ENCODE measurements at places on chromosomes 4 and X. TPM values are rescaled to one million over a fixed set of nuclear protein-coding genes. Genes with fewer than 3 reads are reported as not detected.

DNA sequence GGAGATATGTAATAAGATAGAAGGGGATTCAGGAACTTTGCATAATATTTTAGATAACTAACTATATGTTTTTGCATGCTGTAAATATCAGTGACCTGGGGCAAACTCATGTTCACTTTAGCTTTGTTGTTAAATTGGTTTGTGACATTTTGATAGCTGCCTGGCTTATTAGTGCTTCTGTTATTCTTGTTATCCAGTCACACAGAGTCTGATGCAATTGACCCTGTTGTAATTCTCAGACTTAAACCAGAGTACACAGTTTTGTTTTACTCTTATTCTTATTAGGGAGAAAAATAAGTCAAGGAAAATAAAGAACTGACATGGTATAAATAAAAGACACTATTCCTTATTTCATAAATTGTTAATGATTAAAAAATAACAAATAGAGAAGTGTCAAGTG, 516.7 kb upstream of the SLIT2 start:
- no peak for DNase-seq

DNA sequence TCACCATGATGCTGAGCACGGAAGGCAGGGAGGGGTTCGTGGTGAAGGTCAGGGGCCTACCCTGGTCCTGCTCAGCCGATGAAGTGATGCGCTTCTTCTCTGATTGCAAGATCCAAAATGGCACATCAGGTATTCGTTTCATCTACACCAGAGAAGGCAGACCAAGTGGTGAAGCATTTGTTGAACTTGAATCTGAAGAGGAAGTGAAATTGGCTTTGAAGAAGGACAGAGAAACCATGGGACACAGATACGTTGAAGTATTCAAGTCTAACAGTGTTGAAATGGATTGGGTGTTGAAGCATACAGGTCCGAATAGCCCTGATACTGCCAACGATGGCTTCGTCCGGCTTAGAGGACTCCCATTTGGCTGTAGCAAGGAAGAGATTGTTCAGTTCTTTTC, 4.0 kb downstream of the HNRNPH2 start:
- no peak for DNase-seq

- DNase-seq = no peak
Measured at GRCh38 chr4:68184923-68185322, 55.3 kb upstream of the TMPRSS11F start.

CXorf49 gene
- total RNA-seq = not detected

- no peak for DNase-seq
Measured at GRCh38 chr4:66034671-66035070, 364.4 kb upstream of the EPHA5 start.

DNA sequence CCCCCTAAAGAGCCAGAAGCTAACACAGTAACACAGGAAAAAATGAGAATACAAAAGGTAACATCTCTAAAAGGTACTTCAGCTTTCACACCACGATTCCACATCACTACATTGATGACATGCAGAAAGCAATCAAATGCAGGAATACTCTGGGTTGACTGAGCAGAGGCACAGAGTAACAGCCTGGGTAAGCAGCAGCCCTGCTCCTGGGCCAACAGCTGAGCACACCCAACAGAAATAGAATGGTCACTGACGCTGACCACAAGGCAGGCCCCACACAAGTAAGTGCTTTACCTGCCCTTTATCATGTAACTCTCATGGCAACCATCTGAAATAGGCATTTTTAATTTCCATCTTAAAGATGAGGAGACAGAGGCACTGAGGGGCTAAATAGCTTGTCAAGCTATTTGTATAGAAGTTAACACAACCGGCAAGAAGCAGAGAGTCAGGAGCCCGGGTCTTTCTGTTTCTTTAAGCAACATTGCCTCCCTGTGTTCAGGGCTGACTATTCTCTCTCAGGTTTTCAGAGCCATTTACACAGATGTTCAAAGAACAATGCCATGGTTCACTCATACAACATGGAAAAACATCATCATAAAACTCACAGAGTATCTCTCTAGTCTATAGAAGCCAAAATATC, 168.9 kb downstream of the ZNF674 start:
- DNase-seq = peak; percentile 57

GABRE gene
- 16.9 TPM for total RNA-seq

DNA sequence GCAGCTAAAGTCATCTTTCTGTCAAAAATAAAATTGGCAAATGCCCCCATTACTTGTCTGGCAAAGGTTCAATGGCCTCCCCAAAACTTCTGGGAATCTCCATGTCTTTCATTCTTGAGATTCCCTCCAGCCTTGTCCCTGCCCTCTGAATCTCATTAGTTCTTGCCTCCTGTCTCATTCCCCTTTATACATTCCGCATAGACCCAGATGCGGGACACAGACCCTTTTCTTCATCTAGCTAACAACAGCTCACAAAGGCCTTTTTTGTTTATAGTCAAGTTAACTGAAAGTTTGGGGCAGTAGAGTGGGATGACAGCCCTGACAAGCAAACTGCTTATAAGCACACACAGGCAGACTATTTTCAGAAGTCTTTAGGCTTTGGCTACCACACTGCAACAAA, 306.1 kb upstream of the FAM241A start:
- no peak for DNase-seq

FAM241A gene
- total RNA-seq = 2.3 TPM

DNA sequence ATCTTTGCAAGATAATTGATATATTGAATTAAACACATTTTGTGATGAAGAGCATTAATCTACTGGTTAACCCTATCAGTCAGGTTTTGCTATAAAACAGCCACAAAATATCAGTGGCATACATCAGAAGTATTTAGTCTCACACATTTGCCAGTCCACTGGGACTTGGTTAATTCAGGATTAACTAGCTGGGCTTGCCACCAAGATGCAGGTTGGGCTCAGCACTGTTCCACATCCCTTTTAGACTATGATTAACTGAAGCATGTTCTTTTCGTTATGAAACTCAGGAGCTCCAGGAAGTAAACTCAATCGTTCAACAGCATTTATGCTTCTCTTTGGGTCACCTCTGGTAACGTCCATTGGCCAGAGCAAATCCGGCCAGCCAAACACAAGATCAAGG, 538.1 kb upstream of the HS3ST1 start:
- DNase-seq = no peak

DNA sequence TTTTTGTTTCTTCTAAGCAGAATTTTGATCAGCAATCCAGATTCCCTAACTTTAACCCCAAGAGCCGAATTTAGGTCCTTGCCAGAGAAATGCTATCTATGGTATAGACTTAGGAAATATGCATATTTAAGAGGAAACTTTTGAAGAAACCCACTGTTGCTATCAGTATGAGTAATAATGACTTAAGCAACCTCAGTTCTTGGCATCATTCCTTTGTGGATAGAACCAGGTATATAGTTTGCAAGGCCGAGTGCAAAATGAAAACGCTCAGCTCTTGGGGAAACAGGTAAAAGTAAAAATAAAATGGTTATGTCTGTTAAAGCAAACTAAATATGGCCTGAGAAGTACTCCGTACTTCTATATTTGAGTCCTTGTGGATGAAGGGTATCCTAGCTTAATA, 78.1 kb downstream of the ARSF start:
- DNase-seq = no peak

CXCL11 gene
- total RNA-seq = not detected

MAML3 gene
- total RNA-seq = 0.21 TPM

DNA sequence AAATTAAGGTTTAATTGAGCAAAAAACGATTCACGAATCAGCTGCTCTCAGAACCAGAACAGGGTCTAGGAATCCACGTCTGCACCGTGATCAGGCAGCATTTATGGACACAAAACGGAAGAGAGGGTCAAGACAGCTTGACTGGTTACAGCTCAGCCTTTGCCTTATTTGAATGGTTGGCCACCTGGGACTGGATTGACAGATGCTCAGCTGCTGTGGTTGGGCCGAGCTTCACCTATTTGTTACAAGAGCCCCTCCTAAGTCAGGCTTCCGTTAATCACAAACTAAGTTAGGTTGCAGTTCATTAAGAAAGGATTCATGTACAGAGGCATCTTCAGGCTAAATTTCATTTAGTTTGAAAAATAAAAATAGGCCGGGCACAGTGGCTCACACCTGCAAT, 50.6 kb upstream of the MAN2B2 start:
- no peak for DNase-seq

DMP1 gene
- not detected for total RNA-seq

- DNase-seq = no peak
Measured at GRCh38 chrX:21509912-21510311, 135.7 kb downstream of the CNKSR2 start.

GJB1 gene
- total RNA-seq = not detected

DNA sequence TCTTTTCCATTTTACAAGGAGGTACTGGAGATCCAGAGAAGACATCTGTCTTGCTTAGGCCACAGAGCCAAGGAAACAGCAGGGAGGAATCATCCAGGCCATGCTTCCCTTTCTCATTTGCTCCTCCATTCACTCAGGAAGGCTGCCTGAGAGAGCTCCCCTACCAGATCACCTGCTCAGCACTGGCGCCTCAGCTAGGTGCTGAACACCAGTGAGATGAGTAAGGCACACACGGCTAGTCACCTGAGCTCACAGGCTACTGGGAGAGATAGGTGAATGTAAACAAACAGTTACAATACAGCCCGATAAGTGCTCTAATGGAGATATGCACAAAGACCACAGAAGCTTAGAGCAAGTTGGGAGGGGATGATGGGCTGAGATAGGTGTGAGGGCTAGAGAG, 149.8 kb upstream of the ARHGEF9 start:
- no peak for DNase-seq

DNA sequence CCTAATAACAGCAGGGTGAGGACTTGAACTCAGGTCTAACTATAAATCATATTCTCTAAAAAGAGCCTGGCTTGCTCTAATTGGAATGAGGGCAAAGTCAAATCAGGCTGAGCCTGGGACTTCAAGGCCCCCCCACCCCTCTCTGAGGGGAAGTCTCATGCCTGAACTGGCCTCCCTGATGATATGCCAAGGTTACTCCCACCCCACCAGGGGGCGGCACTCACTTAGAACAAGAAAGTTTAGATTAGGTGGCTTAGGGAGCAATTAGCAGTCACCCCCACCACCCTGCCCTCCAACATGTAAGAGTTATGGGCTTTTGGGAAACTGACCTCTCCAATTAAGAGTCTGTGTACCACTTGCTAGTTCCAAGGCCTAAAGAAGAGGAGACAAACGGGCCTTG, 2.7 kb downstream of the FOXO4 start:
- peak; percentile 25 for DNase-seq

- no peak for DNase-seq
Measured at GRCh38 chr4:157808796-157809383, 363.9 kb downstream of the GASK1B start.

CTSO gene
- 9.6 TPM for total RNA-seq

- DNase-seq = no peak
Measured at GRCh38 chr4:82276332-82276640, 97.5 kb downstream of the HNRNPD start.

Data from H4 (cell line).